ENCODE measurements at places on chromosomes 2 and 18.

GRCh38 chr2:38997781-38998180 lies 108.1 kb downstream of the ARHGEF33 start:
- DNase-seq: no peak

GRCh38 chr2:199798831-199799580 lies 52.0 kb downstream of the FTCDNL1 start:
- DNase-seq: no peak

GRCh38 chr2:75130171-75130570 lies 69.1 kb downstream of the TACR1 start:
- no peak for DNase-seq

GRCh38 chr2:228548230-228548629 lies 366.7 kb upstream of the SPHKAP start:
- no peak for DNase-seq

GRCh38 chr2:127637725-127638252 lies 8.2 kb upstream of the GPR17 start:
- DNase-seq: no peak

DNA sequence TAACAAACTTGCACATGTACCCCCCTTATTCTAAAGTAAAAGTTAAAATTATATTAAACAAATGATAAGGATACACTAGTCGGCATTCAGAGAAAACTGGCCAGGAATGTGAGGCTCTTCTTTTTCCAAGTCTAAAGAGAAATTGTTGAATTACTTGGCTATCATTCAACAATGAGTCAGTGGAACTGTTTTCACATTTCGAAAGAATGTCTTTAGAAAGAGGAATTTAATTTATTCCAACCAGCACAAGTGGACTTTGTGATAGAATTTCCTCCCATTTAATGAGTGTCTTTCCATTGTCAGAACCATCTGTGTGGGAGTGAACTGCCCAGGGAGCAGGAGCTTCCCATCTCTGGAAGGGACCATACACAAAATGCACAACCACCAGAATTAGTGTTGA lies 792.2 kb downstream of the EPHA4 start:
- no peak for DNase-seq

- DNase-seq: no peak
Measured at GRCh38 chr2:96245609-96246390, 20.0 kb downstream of the TMEM127 start.

- DNase-seq: no peak
Measured at GRCh38 chr2:219010162-219010756, 17.0 kb upstream of the CRYBA2 start.

DNA sequence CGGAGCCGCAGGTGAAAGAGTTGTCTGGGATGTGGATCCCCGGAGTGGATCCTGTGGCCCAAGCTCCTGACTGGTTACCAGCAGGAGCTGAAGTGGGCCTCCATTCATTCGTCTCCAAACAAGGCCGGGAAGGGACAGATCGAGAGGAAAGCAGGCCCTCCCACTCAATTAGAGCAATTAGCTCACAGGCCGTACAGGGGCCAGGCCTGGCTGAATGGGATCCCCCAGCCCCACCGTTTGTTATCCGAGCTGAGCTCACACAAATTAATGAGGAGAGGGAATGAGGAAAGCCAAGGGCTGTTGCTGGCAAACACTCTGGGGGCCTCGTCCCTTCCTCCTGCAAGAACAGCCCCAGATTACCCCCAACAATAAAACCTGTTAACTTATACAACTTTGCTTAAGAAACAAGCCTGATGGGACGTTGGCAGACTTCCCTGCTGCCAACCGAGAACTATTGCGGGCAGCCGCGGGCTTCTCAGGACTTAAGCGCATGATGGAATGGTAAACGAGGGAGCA lies 338.0 kb downstream of the BCL11A start:
- no peak for DNase-seq

- no peak for DNase-seq
Measured at GRCh38 chr2:55311444-55311870, 42.4 kb upstream of the MTIF2 start.

DNA sequence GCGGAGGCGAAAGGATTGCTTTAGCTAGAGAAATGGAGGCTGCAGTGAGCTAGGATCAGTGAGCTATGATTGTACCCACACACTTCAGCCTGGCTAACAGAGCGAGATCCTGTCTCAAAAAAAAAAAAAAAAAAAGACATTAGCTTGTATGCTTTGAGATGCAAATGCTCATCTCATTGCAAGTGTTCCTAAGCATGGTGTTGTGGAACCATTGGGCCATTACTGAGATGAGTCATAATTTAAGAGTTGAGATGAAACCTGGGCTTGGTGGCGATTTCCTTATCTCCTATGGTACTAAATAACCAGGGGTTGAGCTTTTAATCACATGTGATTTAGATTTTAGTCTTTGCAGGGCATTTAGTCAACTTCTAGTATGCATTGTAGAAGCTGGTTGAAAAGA lies 2.2 kb downstream of the PLEKHA3 start:
- no peak for DNase-seq

- no peak for DNase-seq
Measured at GRCh38 chr18:77679869-77680268, 430.2 kb downstream of the GALR1 start.

GRCh38 chr2:232871835-232872736 lies 2.0 kb downstream of the SNORC start:
- DNase-seq: no peak

- no peak for DNase-seq
Measured at GRCh38 chr2:141411419-141411818, 719.4 kb downstream of the LRP1B start.

DNA sequence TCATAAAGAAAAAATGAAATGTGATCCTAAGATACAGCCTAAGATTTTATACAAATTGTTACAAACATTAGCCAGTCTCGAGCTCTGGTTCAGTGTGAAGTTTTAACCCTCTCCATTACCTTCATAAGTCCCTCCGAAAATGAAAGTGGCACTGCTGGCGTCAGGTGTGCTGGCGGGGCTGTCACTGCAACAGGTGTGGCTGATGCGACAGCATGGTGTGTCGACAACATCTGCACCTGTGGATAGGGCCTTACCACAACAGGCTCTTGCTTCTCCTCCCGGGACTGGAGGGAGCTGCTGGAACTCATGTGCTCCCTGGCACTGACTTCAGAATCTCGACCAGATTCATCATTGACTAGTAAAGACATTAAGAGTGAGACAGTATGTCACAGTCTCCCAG lies 10.3 kb downstream of the SAP130 start:
- DNase-seq: no peak

- DNase-seq: no peak
Measured at GRCh38 chr2:211114826-211115455, 558.5 kb downstream of the CPS1 start.

GRCh38 chr2:121167411-121167810 lies 117.6 kb downstream of the TFCP2L1 start:
- DNase-seq: no peak

GRCh38 chr2:175080479-175080878 lies 75.3 kb upstream of the CHN1 start:
- DNase-seq: no peak

DNA sequence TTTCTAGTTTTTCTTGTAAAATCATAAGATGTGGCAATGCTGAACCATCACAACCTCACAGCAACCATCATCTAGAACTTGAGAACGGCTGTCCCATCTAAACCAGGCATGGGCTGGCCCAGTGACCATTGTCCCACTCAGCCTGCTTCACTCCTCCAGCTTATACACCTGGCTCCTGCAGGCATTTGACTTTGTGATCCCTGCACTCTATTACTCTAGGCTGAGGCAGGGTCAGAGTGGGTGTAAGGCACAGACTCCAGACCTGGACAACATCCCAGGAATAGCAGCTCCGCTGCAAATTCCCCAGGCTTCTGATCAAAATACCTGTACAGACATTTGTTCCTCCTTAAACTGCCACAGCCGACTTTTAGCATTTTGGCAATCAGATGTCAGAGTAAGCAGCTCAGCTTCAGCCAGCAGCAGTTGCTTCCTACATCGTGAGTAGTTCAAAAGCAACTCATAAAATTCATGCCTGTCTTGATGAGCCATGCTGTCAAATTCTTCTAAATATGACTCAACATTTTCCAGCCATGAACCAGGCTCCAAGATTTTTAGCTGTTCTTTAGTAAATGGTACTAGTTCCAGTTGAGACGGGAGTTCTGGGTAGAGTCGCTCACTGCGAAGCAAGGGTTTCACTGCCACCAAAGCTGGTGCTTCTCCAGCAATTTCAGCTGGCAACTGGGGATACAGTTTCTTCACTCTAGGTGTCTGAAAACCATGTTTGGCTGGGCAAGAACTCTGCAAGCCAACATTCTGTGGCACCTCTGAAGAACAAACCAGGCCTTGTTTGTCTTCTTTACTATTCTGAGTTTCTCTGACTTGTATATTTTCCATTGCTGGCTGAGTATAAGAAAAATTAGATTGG lies 12.8 kb downstream of the EPG5 start:
- no peak for DNase-seq

DNA sequence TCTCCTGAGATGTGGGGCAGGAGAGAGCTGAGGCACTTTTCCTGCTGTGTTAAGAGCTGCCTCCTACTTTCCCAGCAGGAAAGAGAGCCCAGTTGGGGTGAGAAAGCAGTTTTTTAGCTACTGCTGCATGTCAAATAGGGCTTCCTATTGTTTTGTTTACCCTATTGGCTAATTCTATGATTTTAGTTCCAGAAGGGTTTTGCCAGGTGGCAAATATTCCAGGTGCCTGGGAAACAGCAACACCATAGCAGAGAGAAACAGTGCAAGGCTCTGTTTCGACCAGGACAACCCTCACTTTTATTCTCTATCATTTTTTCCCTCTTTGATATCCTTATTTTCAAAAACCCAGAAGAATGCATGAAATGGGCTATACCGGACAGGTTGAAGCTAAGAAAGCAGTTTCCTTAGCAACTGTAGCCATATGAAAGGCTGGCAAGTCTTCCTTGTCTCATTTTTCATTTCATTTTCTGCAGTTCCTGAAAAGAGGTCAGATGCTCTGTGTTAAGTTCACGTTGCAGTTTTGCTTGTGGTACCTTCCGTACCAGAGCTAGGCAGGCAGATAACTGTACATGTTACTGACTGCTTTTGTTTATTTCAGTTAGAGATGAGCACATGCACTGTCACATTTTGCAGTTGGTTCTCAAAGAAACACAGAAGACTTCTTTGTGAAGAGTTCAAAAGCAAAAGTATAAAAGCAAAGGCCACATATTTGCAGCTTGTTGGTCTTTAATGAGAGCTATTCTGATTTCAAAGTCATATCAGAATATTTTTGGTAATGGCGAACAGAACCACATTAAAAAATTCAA lies 84.8 kb downstream of the AQP4 start:
- no peak for DNase-seq

GRCh38 chr2:124018890-124019289 lies 6.2 kb upstream of the CNTNAP5 start:
- DNase-seq: no peak

DNA sequence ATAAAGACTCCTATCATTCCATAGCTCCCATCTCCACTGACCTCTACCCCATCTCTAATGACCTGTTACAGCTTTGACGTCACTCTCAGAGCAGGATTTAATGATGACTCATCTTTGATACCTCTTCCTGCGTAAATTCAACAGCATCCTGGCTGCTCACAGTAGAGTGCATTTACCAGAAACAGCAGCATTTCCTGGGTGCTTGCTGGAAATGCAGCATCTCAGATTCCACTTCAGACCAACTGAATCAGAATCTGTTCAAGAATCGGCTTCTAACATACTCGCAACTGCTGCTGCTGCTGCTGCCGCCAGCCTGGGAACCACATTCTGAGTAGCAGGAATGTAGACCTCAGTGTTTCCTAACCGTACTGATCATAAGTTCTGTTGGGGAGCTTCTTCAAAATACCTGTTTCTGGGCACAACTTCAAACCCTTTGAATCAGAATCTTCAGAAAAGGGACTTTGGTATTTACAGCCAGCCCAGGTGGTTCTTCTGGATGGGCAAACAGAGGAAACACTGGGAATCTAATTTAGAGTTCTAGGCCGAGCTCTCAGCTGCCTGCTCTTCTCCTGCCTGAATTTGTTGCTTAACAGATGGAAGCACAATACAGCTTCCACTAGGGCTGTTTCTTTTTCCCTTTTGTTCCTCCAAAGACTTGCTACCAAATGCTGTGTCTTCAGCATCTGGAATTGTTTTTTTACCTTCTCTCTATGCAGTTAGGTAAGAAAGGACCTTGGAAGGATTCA lies 241.4 kb downstream of the NCKAP5 start:
- DNase-seq: no peak

DNA sequence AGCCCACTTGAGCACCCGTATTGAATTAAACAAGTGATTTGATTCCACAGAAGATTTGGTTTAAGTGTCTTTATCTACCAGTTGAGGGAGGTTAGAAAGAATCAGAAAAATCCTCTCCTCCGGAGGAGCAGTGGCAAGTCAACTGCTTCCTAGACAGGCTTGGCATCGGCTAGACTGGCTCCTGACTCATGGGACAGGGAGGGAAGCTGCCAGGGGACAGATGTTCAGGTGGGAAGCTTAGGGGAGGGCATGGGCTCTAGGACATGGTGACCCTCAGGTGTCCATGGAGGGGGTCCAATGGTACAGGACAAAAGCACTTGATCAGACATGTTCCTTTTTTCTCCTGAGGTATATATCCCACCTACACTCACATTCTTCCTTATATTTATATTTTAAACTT lies 119.3 kb upstream of the IL1R2 start:
- no peak for DNase-seq

GRCh38 chr2:69946351-69947324 lies 14.8 kb downstream of the ASPRV1 start:
- DNase-seq: peak; percentile 16

- DNase-seq: no peak
Measured at GRCh38 chr18:13793819-13794218, 30.1 kb upstream of the MC5R start.

DNA sequence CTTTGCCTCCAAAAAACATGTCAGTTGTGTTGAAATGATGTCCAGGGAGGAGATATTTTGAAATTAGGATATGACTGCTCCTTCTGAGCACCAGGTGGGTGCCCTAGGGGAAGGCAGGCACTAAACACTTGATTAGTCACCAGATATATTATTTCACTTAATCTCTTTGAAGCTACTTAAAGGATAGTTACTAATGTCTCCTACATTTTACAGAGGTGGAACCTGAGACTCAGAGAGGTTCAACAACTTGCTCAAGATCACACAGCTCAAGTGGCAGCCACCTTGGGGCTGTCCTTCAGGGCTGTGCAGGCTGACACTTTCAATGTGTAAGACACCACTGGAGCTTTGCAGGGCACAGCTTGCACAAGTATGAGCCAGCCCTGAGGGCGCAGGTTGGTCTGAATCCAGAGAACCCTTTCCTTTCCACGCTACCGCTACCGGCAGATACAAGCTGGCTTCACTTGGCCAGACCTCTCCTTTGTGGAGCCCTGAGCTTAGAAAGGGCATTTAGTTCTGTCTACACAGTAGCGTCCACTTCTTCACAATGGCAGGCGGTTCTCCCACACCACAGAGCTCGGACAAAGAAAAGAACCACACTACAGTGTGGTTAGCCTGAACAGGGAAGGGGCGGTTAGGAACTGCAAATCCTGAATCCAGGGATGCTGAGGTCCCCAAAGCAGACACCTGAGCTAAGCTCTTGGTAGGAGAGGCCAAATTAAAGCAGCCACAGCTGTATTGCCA lies 16.4 kb downstream of the ALPK2 start:
- no peak for DNase-seq

GRCh38 chr2:27915191-27915590 lies 24.7 kb downstream of the BABAM2 start:
- DNase-seq: no peak

- DNase-seq: no peak
Measured at GRCh38 chr2:58688813-58689212, 447.7 kb upstream of the FANCL start.

Data from activated T-helper 1 cell treated with anti-CD3 and anti-CD28 coated beads, Interleukin-2, amount 50 U/mL, for 16 hours (primary cell).